Activated T-helper 17 cell treated with anti-CD3 and anti-CD28 coated beads, Interleukin-2, amount 50 U/mL, for 72 hours (primary cell): ENCODE measurements at places on chromosomes 3 and 15. TPM values are rescaled to one million over a fixed set of nuclear protein-coding genes. Genes with fewer than 3 reads are reported as not detected.
A peak's percentile ranks its signal among the peaks of the same experiment; 100 is the strongest.

Gene PRR23E
- total RNA-seq, result not detected

Gene HESX1
- 0.71 TPM for total RNA-seq

- no peak for ATAC-seq
These were observed 103.0 kb downstream of the RPL22L1 start for GRCh38 chr3:170766823-170767575.

Gene TGM4
- not detected for total RNA-seq

DNA sequence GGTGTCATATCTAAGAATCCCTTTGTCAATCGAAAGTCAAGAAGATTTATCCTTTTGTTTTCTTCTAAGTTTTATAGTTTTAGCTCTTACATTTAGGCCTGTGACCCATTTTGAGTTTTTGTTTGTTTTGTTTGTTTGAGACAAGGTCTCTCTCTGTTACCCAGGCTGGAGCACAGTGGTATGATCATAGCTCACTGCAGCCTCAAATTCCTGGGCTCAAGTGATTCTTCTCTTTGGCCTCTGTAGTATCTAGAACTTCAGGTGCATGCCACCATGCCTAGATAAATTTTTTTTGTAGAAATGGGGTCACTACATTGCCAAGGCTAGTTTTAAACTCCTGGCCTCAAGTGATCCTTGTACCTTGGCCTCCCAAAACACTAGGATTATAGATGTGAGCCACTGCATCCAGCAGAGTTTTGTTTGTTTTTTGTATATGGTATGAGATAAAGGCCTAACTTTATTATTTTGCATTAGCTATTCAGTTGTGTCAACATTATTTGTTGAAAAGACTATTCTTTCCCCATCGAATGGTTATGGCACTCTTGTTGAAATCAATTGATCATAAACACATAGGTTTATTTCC lies 5.8 kb upstream of the MYO5C start:
- no peak for ATAC-seq

GRCh38 chr3:122055215-122055614 lies at the start of gene CD86:
Gene CD86, plus strand, starts transcription at chr3:122055362. Its CDS starts 128 bp downstream, at chr3:122055490.
- ATAC-seq, result peak; percentile 23

Gene CCR8
- 0.87 TPM for total RNA-seq

Gene GOLGA8T
- not detected for total RNA-seq

GRCh38 chr3:143529018-143529478 lies 319.2 kb downstream of the SLC9A9 start:
- no peak for ATAC-seq
